ENCODE measurements at places on chromosomes 5 and 9.

DNA sequence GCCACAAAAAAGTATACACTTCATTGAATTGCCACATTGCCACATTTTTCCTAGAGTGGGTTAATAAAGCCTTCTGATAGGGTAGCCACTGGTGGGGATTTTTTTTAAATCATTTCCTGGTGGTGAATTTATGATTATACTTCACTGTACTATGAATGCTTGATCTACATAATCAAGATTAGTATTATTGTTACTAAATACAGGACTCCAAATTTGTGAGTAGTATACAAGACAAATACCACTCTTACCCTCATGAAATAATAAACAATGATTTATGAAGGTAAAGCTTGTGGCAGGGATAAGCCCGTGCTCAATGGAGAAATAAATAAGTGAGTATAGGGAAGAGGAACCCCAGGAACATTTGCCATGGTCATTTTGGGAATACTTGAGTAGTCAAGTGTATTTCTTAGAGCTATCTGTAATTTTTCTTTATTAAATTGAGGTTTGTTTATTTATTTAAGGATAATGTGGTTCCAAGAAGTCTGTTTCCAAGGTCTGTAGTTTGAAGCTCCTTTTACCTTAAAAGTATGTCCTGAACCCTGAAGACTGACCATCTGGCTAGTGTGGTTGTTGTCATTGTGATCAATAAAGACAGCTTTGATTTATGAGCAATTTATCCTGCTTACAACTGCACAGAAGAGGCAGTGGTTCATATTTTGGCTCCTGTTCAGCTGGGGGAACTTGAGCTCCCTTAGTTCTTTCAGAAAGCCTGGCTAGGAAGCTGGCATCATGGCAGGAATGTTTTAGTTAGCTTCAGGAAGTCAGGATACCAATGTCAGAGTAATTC lies 118.6 kb downstream of the ZSWIM6 start:
- DNase-seq, result no peak

DNA sequence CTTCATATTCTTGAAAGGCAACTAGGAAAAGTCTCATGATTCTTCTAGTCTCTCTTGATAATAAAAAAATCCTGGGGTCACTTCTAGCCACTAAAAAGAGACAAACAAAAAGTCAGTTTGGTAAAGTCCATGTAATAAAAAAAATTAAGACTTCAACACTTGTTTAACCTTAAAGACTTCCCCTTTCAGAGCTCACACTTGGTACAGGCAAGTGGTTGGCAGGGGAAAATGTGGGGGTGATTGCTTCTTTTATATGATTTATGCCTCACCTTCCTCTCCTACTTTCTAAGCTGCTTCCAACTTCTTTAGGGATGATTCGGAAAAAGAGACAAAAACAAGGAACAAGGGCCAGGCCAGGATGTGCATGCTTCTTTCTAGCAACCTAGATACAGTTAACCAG lies 5.1 kb upstream of the ERCC6L2 start:
- no peak for DNase-seq

- no peak for DNase-seq
Measured at GRCh38 chr9:134620751-134621557, 20.6 kb upstream of the COL5A1 start.

- DNase-seq, result no peak
Measured at GRCh38 chr5:107476783-107477182, 194.0 kb downstream of the EFNA5 start.

DNA sequence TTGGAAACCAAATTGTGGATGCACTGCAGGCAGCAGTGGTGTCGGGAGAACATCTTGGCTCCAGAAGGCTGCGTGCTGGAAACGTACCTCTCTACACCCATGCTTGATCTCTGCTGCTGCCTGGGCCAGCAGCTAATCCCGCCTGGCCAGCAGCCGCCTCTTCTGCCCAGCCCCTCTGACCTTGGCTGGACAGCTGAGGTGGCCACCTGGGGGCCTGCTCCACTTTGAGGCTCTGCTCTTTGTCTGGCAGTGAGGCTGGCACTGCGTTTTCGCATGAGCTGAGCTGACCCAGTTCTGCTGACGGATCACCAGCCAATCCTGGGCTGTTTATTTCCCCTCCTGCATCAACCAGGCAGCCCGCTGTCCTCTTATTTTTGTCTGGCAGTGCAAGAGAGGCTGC lies 154.9 kb downstream of the TENT4A start:
- DNase-seq, result no peak

DNA sequence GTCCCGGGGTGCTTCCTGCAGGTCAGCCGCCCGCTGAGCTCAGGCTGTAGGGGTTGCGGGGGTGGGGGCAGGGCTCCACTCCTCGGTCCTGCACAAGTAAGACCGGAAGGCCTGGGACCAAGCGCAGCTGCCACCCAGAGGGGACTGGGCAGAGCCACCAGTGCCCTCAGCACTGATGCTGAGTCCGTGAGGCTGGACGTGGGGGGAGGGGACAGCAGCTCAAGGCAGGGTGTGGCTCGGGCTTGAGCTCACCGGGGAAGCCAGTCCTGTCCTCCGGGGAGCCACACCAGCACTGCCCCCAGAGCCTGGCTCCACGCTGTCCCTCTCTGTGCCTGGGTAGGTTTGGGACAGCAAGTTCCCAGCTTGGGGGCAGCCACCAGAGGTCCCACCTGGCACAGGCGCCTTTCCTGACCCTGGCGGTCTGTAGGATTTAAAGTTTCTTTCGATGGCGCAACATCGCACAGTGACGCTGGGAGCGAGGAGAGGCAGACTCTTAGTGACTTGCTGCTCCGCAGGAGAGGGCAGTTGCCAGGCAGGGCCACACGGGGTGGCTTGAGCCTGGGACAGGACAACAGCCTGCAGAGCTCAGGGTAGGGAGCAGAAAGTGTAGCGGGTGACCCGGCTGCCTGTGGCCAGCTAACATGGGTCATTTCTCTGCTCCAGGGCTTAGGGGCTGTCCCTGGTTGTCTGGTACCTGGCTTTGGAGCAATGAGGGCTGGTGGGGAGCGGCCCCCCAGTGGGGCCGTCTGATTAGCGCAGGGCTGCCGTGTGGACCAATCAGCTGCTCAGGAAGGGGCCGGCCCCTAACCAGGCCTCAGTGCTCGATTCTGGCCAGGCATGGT lies 5.7 kb downstream of the LCN1 start:
- no peak for DNase-seq

DNA sequence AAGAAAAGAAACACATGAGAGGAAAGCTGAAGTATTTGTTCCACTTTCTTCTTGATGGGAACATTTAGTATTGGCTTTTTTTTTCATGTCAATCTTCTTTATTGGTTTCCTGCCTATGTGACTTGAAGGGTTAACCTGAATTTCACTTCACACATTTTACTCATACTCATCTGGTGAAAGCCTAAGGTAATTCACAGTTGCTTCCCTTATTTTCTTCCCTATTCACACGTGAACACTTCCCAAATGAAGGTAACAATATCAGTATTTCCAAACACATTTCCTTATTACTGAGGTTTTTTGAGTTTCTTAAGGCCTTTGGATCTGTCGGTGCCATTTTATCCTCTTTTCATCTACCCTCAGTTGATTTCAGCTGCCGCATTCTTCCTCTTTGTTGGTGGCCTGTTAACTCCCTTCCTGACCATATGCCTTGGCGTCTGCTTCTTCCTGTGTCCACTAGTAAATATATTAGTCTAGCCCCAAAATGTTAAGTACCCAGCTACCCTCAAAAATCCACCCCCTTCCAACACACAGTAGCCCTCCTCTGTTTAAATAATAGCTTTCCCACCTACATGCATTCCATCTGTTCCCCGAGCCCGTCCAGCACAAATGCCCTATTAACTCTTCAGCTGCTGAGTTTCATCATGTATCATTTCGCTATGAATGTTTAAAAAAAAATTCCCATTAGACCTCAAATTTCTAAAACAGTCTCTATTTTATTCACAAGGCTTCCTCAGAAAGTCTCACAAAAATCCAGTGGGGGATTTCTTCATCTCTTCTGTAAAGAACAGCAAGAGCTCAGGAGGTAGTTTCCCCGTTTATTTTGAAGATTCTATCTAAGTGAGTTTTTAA lies 97.3 kb downstream of the USP20 start:
- DNase-seq, result peak; percentile 23

DNA sequence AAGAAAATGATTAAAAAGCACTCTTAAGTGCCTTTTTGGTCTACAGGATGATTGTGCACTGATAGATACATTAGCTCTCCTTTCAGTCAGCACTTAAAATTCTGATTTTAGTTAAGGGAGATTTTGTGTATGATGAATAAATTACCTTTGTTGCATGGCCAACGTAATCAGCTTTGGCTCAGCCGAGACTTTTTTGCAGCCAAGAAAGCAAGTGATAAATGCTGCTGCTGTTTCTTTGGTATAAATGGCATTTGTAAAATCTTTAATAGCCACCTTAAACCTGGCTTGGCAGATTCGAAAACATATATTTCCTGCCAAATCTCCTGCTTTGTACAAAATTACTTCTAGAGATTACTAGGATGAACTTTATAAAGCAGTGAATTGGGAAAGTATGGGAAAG lies 147.7 kb downstream of the DCP2 start:
- no peak for DNase-seq

GRCh38 chr5:167233507-167234220 lies 1057.8 kb upstream of the WWC1 start:
- DNase-seq, result no peak

DNA sequence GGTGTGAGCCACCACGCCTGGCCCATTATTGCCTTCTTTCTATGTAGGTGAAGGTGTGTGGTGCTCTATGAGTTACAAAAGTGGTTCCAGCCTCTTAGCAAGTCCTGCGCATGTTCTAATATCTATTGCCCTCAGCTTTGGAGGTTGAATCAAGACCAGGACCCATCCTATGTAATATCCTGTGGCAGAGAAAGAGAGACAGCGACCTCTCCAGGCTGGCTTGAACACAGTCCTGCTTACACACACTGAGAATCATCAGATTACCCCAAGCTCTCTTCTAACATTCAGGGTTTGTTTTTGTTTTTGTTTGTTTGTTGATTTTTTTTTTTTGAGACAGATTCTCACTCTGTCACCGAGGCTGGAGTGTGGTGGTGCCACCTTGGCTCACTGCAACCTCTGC lies 94.7 kb upstream of the OSMR start:
- no peak for DNase-seq

- DNase-seq, result no peak
Measured at GRCh38 chr5:16995372-16995771, 59.3 kb upstream of the MYO10 start.

DNA sequence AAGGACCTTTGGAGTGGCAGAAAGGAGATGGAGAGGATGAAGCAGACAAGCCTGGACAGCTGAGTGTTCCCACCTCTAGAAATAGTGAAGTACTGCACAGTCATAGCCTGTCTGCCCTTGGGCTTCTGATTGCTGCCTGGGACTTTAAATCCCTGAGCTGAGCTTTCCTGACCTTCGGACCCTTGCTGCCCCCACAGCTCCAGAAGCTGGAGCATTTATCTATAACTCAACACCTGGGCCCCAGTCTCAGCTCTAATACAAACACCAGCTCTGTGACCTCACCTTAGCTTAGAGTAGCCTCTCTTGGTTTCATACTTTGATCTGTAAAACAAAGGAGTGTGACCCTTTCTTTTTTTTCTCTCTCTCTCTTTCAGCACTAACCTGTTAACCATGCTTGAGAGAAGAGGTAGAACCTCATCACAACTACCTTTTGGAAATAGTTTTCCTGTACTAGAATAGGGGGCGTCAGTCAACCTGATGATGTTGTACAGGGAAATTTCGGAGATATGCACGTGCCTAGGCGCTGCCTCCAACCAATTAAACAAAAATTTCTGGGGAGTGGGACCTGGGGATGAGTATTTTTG lies 25.4 kb upstream of the ELL2 start:
- no peak for DNase-seq

- no peak for DNase-seq
Measured at GRCh38 chr5:31587546-31587945, 51.4 kb upstream of the PDZD2 start.

DNA sequence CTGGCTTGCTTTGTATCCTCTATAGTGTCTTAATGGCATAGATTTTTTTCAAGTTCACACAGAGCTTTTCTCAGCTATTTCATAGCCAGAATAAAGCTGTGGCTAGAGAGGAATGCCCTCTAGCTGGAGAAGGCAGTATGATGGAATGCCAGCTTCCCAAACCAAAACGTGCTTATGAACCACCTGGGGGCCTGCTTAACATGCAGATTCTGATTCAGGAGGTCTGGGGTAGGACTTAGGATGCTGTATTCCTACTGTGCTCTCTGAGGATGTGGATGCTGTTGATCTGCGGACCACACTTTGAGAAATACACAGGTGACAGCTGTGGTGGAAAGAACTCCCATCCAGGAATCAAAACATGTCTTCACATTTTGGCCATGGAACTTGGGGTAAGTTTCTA lies 49.9 kb upstream of the DPYSL3 start:
- no peak for DNase-seq

GRCh38 chr5:57817001-57817453 lies 334.4 kb upstream of the ACTBL2 start:
- DNase-seq, result no peak

GRCh38 chr5:68137511-68138140 lies 77.9 kb upstream of the PIK3R1 start:
- no peak for DNase-seq

- no peak for DNase-seq
Measured at GRCh38 chr9:73039271-73040263, 86.7 kb upstream of the ALDH1A1 start.

GRCh38 chr5:1751864-1752822 lies 47.5 kb downstream of the MRPL36 start:
- no peak for DNase-seq

GRCh38 chr9:23822261-23823169 lies 3.5 kb downstream of the ELAVL2 start:
- DNase-seq, result no peak

GRCh38 chr5:29296548-29296947 lies 1896.9 kb upstream of the CDH6 start:
- DNase-seq, result no peak

DNA sequence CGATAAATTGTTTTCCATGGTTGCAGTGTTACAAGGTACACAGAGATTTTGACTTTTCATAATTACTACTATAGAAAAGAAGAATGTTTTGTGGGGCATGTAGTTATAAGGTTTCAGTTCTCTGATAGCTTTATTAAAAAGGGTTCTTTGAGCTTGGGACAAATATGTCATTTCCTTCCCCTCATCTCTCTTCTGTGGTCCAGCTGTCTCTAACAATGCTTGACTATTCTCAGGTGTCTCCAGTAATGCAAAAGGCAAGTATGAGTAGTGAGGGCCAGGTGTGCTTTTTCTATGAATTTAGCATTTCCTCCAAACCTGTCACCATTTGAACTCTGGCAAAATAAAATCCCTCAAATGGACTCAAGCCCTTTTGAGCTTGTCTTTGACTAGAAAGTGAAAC lies 84.3 kb downstream of the SLF1 start:
- DNase-seq, result no peak

GRCh38 chr9:128714586-128715435 lies 9.1 kb downstream of the ZDHHC12 start:
- DNase-seq, result no peak

DNA sequence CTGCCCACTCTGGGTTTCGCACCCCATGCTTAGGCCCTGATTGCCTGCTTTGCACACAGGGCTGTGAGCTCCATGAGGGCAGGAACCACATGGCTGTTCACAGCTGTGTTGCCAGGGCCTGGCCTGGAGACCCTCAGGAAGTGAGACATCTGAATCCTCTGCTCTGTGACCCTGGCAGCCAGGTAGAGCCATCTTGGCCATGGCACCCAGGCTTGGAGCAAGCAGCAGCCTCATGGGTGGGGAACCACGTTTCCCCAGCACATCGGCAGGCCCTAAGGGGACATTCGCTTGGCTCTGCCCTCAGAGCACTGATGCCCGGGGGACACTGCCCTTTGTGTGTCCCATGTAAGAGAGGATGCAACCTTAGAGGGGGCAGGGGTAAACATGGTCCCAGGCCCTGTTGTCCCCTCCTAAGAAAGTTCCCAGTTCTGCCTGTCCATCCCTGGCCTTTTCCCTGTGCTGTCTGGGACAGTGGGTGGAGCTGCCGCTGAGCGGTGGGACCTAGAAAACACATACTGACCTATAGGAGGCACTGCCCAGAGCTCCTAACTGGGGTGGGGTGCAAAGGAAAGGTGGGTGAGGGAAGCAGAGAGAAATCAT lies 144.1 kb upstream of the IER5L start:
- DNase-seq, result no peak

Data from iPS-NIHi11 (cell line).